ENCODE measurements at places on chromosomes 3 and 15.
A peak's percentile ranks its signal among the peaks of the same experiment; 100 is the strongest.

DNA sequence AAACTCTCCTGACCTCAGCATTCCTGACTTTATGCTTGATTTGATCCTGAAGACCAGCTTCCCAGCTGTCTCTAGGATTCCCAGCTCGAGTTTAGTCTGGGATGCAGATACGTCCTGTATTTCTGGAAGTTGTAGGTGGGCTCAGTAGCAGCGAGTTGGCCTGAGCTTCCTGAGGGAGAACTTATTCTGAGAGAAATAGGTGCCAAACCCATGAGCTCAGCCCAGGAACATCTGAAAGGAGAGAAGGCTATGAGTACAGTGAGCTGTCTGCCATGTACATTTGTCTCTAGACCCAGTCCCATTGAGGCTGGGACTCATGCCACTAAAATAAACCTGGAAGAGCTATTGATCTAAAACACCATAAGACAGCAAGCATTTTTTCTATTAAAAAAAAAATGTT is 36.6 kb upstream of the SLC9A9 start:
- no peak for DNase-seq

DNA sequence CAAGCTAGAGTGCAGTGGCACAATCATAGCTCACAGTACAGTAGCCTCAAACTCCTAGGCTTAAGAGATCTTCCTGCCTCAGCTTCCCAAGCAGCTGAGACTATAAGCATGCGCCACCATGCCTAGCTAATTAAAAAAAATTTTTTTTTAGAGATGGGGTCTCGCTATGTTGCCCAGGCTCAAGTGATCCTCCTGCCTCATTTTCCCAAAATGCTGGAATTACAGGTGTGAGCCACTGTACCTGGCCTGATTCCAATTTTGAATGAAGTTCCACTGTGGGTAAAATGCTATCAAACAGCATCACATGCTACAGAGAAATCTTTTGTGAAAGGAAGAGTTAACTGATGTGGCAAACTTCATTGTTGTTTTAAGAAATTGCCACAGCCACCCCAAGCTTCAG is 17.5 kb downstream of the ADPGK start:
- DNase-seq: no peak

DNA sequence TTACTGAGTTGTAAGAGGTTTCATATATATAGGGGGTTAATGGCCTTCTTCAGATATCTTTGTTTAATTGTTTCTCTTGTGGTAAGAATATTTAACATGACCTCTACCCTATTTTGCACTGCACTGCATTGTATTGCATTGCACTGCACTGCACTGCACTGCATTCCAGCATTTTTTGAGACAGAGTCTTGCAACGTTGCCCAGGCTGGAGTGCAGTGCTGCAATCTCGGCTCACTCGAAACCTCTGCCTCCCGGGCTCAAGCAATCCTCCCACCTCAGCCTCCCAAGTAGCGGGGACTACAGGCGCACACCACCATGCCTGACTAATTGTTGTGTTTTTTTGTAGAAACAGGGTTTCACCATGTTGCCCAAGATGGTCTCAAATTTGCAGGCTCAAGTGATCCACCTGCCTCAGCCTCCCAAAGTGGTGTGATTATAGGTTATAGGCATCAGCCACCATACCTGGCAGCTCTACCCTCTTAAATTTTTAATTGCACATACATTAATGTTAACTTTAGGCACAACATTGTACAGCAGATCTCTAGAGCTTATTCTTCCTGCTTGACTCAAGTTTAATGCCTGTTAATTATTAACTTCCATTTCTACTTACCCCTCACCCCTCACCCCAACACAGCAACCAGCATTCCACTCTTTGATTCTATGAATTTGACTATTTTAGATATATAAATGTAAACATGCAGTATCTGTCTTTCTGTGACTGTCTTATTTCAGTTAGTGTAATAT is 38.4 kb downstream of the NEDD4 start:
- no peak for DNase-seq

- DNase-seq: no peak
Measured at GRCh38 chr3:19881036-19881435, 53.0 kb downstream of the EFHB start.

- DNase-seq: no peak
Measured at GRCh38 chr15:65406424-65407000, 16.2 kb downstream of the IGDCC4 start.

DNA sequence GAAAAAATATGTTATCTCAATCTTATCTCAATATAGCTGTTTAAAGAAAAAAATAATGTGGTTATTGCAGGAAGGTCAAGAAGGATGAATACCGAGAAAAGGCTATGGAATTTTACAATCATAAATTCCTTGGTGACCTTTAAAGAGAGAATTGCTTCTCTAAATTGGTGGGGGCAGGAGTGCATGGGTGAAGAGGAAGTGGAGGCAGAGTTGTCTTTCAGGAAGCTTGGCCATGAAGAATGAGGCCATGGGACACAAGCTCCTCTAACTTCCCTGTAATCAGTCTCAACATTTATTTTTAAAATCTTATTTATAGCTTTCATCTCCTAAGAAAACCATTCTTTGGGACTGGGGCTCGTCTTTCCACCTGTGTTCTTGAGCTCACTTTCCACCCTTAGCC is 22.4 kb upstream of the ALDH1A2 start:
- DNase-seq: no peak

- no peak for DNase-seq
Measured at GRCh38 chr3:104437891-104438290, 928.8 kb upstream of the ALCAM start.

- DNase-seq: no peak
Measured at GRCh38 chr3:63847718-63848450, 15.7 kb downstream of the THOC7 start.

DNA sequence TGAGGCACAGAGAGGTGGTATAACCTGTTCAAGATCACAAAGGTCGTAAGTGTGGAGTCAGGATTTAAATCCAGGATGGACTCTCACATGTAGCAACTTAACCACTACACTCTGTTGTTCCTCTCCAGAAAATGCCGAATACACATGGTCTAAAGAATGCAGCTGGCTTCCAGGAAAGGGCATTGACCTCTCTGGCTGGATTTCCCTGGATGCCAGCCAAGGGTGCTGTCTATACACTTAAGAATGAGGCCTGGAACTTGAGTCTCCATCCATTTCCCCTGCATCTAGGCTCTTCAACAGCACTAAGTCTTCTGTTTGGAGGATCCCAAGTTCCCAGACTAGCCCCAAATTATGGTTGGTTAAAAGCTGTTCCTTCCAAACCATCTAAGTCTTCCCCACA is 60.5 kb downstream of the CERS3 start:
- DNase-seq: no peak

DNA sequence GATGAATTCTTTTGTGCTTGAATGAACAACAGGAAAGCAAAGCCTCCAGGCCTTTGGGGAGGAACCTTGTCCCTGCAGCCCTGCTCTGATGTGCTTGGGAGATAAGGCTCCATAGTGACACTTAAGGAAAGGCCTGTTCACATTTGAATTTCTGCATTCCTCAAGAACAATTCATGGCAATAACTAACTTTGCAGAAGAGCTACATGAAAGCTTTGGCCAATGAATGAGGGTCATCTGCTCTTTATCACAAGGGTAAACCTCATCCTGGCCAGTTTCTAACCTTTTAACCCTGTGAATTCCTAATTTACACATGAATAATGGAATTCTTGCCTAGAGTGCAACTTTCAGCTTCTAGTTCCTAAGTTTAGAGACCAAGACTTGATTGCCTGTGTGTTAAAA is 5.6 kb downstream of the PRTG start:
- no peak for DNase-seq

- DNase-seq: no peak
Measured at GRCh38 chr15:93141371-93141794, 52.4 kb upstream of the RGMA start.

- DNase-seq: no peak
Measured at GRCh38 chr3:50128001-50128400, 27.1 kb upstream of the SEMA3F start.

DNA sequence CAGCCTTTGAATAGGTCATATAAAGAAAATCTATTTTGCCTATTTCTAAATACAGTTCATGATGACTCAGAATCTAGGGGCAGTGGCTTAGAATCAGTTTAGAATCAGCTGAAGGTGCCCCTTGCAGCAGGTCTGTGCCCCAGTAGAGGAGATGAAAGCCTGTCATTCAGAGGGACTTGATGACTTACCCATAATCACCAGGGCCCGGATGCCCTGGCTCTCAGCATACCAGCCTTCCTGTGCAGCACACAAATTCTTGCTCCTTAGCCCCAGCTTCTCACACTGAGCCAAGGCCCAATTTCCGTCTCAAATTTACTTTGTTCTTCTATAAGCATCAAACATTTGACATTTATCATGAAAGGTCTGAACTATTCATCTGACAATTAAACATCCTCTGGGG is 83.2 kb upstream of the EOMES start:
- no peak for DNase-seq

GRCh38 chr3:117130222-117130621 is 420.6 kb downstream of the TUSC7 start:
- DNase-seq: no peak

DNA sequence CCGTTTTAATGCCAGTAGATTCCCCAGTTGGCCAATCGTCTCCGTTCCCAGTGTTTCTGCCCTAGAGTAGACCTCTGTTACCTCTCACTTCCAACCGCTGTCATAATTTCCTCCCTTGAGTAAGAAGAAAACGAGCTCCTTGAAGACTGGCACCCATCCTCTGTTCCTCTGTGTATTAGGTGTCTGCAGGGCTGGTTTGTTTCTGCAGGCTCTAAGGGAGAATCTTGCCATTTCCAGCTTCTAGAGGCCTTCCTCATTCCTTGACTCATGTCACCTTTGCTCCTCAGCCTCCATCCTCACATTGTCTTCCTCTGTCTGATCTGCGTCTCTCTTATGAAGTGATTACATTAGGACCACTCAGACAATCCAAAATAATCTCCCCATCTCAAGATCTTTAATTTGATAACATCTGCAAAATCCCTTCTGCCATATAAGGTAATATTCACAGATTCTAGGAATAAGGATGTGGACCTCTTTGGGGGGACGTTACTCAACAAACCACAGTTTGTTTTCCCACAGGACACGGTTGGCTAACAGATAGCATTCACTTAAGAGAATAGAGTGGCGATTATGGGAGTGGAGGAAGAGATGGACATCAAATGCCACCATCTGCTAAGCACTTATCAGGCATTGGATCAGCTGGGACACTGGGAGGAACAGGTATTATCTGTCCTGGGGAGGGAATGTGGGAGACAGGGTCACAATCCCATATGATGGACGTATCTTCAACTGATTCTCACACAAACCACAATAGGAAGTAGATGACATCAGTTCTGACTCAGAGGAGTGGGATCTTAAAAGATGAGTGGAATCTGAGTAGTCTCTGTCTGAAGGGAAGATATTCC is 17.1 kb downstream of the ARHGAP31 start:
- DNase-seq: no peak

DNA sequence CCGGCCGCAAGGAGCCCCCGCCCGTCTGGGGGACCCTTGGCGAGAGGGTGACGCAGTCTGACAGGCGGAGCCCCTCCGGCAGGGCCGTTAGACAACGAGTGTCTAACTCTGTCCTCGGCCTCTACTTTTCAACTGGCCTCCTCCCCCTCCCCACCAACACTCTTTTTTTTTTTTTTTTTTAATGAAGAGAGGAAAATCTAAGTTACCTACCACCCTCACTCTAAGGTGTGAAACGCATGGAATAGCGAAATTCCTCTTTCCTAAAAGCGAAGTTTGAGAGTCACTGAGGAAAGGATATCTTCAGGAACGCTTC is 521 bp upstream of the SUSD5 start:
- no peak for DNase-seq

DNA sequence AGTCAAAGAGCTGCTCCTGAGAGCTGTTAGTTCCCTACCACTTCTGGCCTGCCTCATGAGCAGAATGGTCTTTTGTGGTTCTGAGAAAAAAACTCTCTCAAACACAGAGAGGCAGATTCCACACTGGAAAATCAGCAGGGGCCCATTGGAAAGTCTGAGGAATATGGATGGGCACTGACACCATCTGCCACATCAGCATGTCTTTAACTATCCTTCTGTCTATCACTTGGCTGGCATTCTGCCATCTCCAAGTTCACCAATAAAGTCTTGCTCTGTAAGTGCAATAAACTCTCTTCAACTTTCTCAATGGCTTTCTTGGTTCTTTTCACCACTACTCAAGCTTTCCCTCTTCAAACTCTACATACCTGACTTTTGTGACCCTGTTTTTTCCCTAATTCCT is 101.3 kb upstream of the GALNT15 start:
- DNase-seq: no peak

DNA sequence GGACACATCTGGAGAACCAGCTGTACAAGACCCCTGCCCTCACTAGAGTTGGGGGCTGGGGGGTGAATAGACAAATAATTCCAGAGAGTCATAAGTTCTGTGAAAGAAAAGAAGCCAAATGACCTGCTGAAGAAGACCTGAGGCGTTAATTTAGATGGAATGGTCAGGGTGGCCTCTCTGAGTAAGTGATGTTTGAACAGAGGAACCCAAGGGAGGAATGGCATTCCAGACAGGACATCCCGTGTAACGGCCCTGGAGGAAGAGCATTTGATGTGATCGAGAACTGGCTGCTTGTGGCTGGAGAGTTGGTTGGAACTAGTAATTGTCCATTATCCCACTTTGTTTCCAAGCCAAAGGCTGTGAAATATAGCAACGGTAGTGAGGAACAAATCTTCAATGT is 1.7 kb downstream of the NR2C2 start:
- DNase-seq: no peak

DNA sequence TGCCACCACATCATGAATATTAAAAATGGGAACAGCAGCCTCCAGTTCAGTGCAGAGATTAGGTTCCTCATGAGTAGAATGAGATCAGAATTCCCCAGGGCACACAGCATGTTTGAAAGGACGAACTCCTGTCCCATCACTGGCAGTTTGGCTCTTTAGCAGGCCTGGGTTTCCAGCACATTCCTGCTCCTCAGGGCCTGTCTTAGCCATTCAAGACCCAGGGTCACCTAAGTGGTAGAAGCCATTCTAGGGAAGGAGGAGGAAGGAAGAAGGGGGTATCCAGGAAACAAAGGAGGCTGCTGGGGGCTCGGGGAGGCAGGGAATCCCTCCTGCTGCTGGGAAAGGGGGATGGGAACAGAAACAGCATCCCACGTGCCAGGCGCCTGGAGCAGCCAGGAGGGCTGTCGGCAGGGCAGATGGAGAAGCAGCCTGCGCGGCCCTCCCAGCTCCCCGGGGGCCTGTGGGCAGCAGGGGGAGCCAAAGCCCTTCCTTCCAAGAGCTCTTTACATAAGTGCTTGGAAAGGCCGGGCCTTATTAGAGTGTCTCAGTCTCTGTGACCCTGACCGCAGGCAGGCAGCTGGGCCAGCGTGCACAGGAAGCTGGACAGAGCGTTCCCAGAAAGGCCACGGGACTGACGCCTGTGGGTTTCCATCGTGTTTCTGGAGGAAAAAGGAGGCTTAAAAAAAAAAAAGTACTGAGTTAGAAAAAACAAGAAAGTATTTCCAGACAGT is 24.7 kb downstream of the LOXL1 start:
- DNase-seq: peak; percentile 43

- no peak for DNase-seq
Measured at GRCh38 chr3:4292301-4292700, 10.9 kb upstream of the SETMAR start.

GRCh38 chr3:195155570-195156241 is 115.3 kb downstream of the XXYLT1 start:
- no peak for DNase-seq

All from stimulated activated CD8-positive, alpha-beta memory T cell treated with anti-CD3 and anti-CD28 coated beads, Interleukin-15, amount 100 ng/mL, for 4 hours (primary cell).